8988T (cell line): ENCODE measurements at places on chromosomes 6 and 20.

DNA sequence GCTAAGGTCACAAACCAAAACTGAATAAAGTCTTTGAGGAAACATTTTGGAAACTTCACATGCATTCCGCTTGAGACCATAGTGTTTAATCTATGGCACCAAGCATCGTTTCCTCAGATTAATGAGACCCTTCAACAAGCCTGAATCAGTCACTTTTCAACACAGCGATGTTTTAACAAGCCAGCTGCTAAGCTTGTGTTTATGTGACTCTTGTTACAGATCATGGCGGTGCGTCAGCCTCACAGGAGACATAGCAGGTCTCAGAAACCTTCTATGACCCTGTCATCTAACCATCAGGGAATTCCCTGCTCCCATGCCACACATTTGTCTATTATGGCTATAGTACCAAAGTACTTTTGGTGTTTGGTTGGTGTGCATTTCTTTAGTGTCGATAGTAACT, 57.2 kb downstream of the MTFR2 start:
- DNase-seq, result no peak

- no peak for DNase-seq
Observed at GRCh38 chr20:4813863-4814695, 92.4 kb downstream of the PRND start.

- peak; percentile 14 for DNase-seq
Observed at GRCh38 chr6:33160728-33161344, 31.4 kb downstream of the COL11A2 start.

DNA sequence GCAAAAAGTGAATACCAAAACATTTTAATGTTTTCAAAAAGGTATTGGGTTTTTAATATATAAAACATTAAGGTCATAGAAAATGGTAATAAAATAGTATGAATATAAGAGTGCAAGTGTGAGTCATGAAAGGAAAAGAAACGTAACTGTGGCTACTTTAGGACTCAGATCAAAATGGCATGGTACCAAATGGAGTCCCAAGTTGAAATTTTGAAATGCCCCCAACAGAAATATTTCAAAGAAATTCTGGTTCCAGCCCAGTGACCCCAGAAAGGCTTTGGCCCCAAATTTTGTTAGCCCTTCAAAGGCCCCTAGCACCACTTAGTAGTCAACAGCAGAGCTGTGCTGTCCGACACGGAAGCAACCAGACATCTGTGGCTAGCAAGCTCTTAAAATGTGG, 6.0 kb downstream of the COL12A1 start:
- DNase-seq, result no peak

DNA sequence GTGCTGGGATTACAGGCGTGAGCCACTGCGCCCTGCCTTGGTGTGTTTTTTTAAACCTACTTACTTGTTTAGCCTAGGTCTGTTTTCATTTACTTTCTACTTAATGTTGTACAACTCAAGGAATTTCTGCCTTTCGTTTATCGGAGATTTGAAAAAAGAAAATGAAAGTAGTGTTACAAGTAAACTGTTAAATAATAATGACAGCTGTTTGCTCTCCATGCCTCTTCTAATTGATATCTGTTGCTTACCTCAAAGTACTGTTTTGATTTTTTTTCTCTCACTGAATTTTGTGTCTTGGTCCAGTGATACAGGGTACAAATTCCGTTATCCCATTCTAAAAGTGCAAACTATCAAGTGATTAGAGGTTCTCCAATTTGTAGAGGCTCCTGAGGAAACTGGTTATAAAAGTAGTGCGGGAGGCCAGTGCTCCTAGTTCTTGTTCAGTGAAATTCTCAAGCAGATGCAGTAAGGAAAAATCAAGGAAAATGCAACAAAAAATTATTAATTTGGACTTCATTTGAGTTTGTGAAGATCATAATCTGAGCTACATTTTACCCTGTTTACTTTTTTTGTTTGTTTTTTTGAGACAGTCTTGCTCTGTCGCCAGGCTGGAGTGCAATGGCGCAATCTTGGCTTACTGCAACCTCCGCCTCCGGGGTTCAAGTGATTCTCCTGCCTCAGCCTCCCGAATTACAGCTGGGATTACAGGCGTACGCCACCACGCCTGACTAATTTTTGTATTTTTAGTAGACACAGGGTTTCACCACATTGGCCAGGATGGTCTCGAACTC, 2.2 kb downstream of the UBR2 start:
- no peak for DNase-seq

- DNase-seq, result no peak
Observed at GRCh38 chr6:7899101-7899888, 11.3 kb downstream of the TXNDC5 start.

- DNase-seq, result no peak
Observed at GRCh38 chr6:87430499-87430898, 22.7 kb downstream of the CFAP206 start.

GRCh38 chr6:162736961-162737360, 9.2 kb downstream of the PACRG start:
- no peak for DNase-seq

DNA sequence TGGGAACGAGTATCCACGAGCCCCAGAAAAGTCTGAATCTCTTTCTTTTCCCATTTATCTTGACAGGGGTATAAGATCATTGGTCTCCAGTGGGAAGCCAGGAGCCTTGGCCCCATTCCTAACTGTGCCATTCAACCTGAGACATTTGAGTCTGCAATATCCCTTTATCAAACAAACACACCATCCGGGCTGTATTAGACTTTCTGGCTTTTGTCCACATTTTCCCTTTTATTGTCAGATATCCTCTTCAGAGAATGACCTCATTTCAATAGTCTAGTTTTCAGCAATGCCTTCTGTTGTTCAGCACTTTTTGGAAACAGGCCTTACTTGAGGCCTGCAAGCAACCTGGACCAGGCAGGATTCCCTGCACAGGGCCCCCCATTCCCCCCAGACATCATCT, 15.7 kb downstream of the BPIFA1 start:
- DNase-seq, result no peak

DNA sequence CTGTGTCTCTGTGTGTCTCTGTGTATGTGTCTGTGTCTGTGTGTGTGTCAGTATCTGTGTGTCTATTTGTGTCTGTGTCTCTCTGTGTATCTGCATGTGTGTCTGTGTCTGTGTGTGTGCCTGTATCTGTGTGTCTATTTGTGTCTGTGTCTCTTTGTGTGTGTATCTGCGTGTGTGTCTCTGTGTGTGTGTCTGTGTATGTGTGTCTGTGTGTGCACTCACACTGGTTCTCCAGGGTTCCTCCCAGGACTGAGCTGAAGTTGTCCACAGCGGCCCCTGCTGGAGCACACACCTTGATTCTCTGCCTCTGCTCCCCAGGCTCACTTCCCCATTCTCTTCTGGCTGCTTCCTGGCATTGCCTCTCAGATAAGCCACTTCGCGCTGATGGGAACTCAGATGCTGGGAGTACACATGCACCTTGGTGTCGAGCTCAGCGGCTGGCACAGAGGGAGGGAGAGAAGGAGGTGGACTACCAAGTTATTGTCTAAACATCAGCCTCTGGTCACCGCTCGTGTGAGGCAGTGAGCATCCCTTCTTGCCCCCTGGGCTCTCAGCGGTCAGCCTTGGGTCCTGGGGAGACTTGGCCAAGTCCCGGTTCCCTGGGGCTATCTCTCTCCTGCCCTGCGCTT, 104.9 kb upstream of the NXT1 start:
- peak; percentile 49 for DNase-seq

DNA sequence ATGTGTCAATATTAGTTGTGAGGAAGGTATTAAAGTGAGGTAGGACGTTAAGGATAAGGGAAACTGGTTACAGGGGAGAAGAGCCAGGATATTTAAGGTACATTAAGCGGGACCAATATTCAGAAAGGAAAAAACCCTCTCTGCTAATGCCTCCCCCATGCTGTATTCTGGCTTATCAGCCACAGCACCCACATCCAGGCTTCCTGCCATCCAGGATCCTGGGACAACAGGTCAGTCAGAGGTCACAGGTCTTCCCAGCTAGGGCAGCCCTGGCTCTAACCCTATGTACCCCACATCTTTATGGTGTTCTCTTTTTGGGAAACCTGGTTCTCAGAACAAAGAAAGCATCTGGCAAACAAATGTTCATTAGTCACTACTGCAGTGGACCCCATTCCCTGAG, 5.3 kb downstream of the DDRGK1 start:
- DNase-seq, result peak; percentile 9

DNA sequence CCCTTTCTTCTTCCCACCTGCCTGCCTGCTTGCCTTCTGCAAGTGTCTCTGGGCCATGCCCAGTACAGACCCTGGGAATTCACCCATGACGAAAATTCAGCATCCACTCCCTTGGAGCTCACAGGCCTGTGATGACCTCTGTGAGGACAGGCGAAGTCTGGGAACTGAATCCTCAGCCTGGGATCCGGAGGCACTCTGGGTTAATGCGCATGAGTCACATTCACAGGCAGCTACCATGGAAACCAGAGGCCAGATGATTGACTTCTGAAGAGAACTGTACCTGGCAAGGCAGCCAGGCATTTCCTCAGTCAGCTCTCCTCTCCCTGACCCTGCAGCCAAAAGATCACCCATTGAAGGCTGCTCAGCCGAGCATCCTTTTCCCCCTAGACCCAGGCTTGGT, 41.0 kb downstream of the SLC9A8 start:
- DNase-seq, result no peak

- no peak for DNase-seq
Observed at GRCh38 chr6:53910834-53911233, 116.0 kb downstream of the LRRC1 start.

GRCh38 chr20:24989162-24989561, 3.4 kb downstream of the APMAP start:
- DNase-seq, result no peak

DNA sequence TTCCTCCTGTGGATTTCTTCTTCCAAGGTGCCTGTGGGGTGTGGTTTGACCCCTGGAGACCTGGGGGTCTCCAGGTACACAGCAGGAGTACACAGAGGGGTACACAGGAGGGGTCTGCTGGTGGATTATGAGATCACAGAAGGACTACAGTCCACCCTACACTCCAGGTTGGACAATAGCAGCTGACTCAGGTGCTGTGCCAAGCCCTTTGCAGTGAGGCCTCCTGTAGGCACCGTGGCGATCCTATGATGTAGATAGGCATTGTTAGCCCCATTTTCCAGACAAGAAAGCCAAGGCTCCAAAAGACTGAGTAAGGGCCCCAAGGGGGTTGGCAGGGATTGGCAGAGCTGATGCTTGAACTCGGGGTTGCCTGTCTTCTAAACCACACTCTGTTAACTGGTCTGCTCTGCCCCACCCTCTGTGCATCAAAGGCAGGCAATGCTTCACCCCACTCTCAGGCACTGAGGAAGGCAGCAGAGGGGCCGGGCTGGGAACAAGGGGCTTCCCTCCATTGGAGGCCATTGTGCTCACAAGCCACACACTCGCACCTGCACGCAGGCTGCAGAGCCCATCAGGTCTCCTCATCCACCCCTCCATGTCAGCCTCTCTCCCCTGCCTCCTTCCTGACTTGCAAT, 77.5 kb upstream of the SIRPA start:
- DNase-seq, result no peak

DNA sequence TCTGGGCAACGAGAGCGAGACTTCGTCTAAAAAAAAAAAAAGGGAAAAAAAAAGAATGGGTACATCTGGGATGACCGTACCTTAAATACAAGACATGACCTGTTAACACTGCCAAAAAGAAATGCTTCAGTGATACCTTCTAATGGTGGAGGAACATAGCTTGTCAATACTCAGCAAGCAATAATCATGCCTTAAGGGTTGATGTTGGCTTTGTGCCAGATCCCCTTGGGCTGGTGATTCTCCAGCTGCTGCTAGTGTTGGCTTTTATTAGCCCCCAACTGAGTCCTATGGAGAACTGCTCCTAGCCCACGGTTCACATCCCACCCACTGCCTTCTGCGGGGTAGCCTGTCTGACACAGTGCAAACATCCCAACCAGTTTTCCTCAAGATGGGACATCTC, 134.9 kb downstream of the PLCB1 start:
- no peak for DNase-seq

- no peak for DNase-seq
Observed at GRCh38 chr20:43379239-43379917, 78.3 kb upstream of the SRSF6 start.

DNA sequence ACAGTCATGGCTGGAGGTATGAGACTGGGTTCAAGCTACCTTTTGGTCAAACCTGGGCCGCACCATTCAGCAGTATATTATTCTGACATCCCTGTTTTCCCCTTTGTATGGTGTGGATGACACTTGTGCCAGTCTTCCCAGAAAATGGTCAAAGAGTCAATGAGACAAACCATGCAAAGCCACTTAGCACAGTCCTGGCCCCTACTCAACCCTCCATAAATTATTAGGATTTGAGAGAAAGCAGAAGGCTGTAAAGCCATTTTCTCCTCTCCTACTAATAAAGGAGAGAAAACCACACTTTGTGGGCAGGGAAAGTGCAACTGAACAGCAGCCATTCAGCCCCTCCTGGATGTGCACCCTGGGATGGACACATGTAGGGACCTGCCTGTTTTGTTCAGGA, 236.2 kb downstream of the SLC24A3 start:
- no peak for DNase-seq

- no peak for DNase-seq
Observed at GRCh38 chr6:19309661-19310060, 527.5 kb upstream of the ID4 start.

- DNase-seq, result no peak
Observed at GRCh38 chr6:4434655-4435054, 299.3 kb upstream of the ECI2 start.

DNA sequence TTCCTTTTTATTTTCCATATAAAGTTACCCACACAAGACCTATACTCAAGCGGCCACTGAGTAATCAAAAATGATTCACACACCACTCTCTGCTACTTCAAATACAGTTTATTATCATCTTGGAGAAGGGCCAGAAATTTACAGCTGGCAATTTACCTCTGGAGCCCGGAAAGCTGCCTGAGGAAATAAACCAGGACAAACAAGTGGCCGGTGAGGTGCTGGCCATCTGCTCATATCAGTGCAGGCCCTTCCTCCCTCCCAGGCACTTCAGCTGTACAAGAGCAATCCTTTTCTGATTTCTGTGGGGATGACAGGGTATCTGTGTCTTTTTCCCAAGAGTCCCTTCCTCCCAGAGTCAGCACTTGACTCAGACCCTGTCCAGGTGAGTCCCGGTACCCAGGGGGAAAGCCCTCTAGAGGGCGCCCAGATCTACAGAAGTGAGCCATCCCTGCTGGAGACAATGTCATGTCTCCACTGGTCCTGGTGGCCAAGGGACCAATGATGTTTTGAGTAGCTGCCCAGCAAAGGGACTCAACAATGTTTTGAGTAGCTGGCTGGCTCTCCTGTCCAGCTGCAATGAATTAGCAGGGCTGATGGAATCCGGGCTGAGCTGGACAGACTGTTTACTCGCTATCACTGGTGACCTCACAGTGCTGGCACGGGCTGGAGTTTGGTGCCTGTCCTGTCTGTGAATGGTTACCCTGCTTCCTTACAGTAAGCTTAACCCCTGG, 23.6 kb downstream of the LRP11 start:
- peak; percentile 83 for DNase-seq
